ENCODE measurements at places on chromosomes 7 and 10. TPM values are rescaled to one million over a fixed set of nuclear protein-coding genes. Genes with fewer than 3 reads are reported as not detected.

- no peak overlapping the region for H3K27ac ChIP-seq
- H3K27me3 ChIP-seq = no peaks in the 10 kb centered on the region
- no peaks in the 10 kb centered on the region for H3K4me1 ChIP-seq
These were observed 936.6 kb downstream of the NRG3 start for GRCh38 chr10:82811621-82812020.

GRCh38 chr7:11327633-11328032, 354.0 kb downstream of the PHF14 start:
- H3K27me3 ChIP-seq = no peaks in the 10 kb centered on the region
- no peak for DNase-seq
- no peak overlapping the region for H3K4me3 ChIP-seq
- no peak overlapping the region for H3K27ac ChIP-seq
- no peaks in the 10 kb centered on the region for H3K36me3 ChIP-seq

- DNase-seq = no peak
- H3K27me3 ChIP-seq = no peaks in the 10 kb centered on the region
- no peak overlapping the region for H3K27ac ChIP-seq
- H3K4me3 ChIP-seq = no peak overlapping the region
- H3K36me3 ChIP-seq = no peaks in the 10 kb centered on the region
- peaks cover 3% of the 10 kb centered on the region for H3K4me1 ChIP-seq
These were observed 13.1 kb downstream of the GNAI1 start for GRCh38 chr7:80147543-80148391.

- no peak overlapping the region for H3K4me3 ChIP-seq
- peaks cover 17% of the 10 kb centered on the region for H3K4me1 ChIP-seq
- no peak overlapping the region for H3K27ac ChIP-seq
- no peaks in the 10 kb centered on the region for H3K36me3 ChIP-seq
- no peaks in the 10 kb centered on the region for H3K27me3 ChIP-seq
These were observed 19.5 kb downstream of the AMZ1 start for GRCh38 chr7:2707481-2707880.

PDK4 gene
- total RNA-seq = 173 TPM

GRCh38 chr7:105268511-105269392, 120.0 kb downstream of the SRPK2 start:
- H3K4me3 ChIP-seq = peak overlapping the region; percentile 61
- peak overlapping the region; percentile 77 for H3K27ac ChIP-seq
- no peaks in the 10 kb centered on the region for H3K36me3 ChIP-seq
- DNase-seq = no peak
- H3K4me1 ChIP-seq = peaks cover 4% of the 10 kb centered on the region

DNA sequence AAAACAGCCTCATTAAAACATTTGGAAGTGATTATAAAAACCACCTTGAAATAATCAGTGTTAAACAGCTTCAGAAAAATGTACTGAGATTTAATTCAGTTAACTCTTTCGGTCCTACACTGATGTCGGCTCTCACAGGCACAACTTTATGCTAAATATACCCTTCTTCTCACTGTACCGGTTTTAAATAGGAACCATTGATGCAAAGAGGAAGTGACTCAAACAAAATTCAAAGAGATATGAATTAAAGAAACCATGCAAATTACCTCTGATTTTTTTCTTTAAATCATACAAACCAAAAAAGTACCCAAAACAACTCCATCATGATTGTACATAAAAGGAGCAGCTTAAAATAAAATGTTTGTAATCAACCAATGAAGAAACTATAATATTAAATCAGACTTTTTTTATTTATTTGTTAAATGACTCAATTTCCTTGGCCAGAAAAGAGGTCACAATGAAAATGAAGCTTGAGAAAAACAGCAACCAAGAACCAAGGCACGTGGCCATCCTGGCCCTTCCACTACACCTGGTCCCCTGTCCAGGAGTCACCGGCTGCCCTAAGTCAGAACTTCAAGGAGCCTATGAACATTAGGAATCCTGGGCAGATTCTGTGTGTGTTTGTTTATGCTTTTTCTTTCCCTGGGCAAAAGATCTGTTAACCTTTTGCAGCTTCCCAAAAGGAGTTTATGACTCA, 73.0 kb upstream of the CABCOCO1 start:
- no peak overlapping the region for H3K4me3 ChIP-seq
- DNase-seq = no peak
- no peak overlapping the region for H3K27ac ChIP-seq
- H3K4me1 ChIP-seq = no peaks in the 10 kb centered on the region

H2BK1 gene
- not detected for total RNA-seq

DNA sequence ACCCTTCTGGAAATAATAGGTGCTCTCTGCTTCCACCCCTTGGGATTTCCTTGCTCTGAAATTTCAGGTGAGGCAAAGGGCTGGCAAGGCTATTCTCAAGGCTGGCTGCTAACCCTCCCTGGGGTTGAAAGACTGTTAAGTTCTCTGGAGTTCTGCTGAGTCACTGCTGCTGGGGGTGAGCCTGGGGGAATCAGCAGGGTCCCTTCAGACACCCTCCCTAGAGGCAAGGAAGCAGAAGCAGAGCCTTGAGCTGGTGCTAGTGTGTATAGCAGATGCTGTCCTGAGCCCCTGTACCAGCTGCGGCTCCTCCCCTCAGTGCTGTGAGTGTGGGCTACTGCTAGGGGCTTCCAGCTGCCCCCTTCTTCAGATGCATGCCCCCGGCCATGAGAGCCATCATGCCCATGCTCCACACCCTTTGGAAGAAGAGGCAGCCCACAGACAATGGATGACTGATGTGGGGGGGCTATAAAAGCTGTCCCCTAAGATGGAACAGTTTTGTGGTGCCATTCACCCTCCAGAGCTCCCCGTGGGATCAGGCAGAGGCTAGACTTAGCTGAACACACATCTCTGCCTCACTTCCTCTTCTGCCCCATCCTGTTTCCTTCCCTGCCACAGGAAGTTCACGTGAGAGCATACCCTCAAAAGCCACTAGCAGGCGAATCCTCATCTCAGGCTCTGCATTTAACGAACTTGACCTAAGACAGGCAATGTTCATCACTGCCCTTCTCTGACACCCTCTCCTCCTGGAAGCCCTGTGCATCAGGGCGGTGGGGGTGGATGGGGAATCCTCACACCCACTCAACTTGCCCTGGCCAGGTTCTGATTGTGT, 91.8 kb downstream of the SH3PXD2A start:
- H3K4me1 ChIP-seq = peaks cover 67% of the 10 kb centered on the region
- no peak overlapping the region for H3K4me3 ChIP-seq
- peak overlapping the region; percentile 32 for H3K27ac ChIP-seq
- no peaks in the 10 kb centered on the region for H3K27me3 ChIP-seq
- no peak for DNase-seq
- no peaks in the 10 kb centered on the region for H3K36me3 ChIP-seq

- peaks cover 2% of the 10 kb centered on the region for H3K36me3 ChIP-seq
- no peak for DNase-seq
- H3K27me3 ChIP-seq = no peaks in the 10 kb centered on the region
- H3K4me1 ChIP-seq = peaks cover 49% of the 10 kb centered on the region
- no peak overlapping the region for H3K27ac ChIP-seq
These were observed 13.2 kb downstream of the ATG9B start for GRCh38 chr7:151011097-151011409.

- no peak overlapping the region for H3K27ac ChIP-seq
- no peak overlapping the region for H3K4me3 ChIP-seq
- no peaks in the 10 kb centered on the region for H3K27me3 ChIP-seq
- H3K4me1 ChIP-seq = no peaks in the 10 kb centered on the region
- H3K36me3 ChIP-seq = no peaks in the 10 kb centered on the region
These were observed 76.7 kb downstream of the GPR26 start for GRCh38 chr10:123742751-123743440.

FGFBP3 gene
- total RNA-seq = 0.51 TPM

GRCh38 chr7:44796034-44796503, 412 bp upstream of the PPIA start:
- peak overlapping the region; percentile 98 for H3K27ac ChIP-seq
- H3K36me3 ChIP-seq = peaks cover 3% of the 10 kb centered on the region
- H3K4me1 ChIP-seq = peaks cover 35% of the 10 kb centered on the region
- no peak for DNase-seq
- H3K4me3 ChIP-seq = peak overlapping the region; percentile 82

ARHGAP21 gene
- total RNA-seq = 29.1 TPM

- H3K27ac ChIP-seq = no peak overlapping the region
- no peaks in the 10 kb centered on the region for H3K27me3 ChIP-seq
- no peaks in the 10 kb centered on the region for H3K36me3 ChIP-seq
- no peaks in the 10 kb centered on the region for H3K4me1 ChIP-seq
- no peak overlapping the region for H3K4me3 ChIP-seq
These were observed 85.3 kb upstream of the RET start for GRCh38 chr10:42991442-42992098.

GRCh38 chr7:77933394-77933793, 134.8 kb downstream of the PHTF2 start:
- H3K4me1 ChIP-seq = no peaks in the 10 kb centered on the region
- no peaks in the 10 kb centered on the region for H3K27me3 ChIP-seq
- no peak overlapping the region for H3K4me3 ChIP-seq
- H3K36me3 ChIP-seq = no peaks in the 10 kb centered on the region
- no peak overlapping the region for H3K27ac ChIP-seq

DNA sequence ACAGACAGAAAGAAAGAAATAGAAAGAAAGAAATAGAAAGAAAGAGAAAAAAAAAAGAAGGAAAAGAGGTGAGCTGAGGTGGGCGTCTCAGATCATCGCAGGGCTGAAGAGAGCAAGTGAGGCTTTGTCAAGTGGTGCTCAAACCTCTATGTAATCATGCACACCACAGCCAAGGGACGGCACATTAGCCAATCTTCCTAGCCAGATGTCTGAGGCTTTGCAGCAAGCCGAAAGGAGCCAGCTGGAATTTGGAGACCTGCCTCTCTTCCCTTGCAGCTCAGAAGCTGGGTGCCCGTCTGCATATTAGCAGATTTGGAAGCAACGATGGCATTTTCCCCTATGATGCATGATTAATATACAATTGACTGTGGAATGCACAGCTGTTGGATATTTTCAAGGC, 52.5 kb downstream of the ADRA2A start:
- no peaks in the 10 kb centered on the region for H3K4me1 ChIP-seq
- H3K4me3 ChIP-seq = no peak overlapping the region
- H3K27me3 ChIP-seq = no peaks in the 10 kb centered on the region
- H3K27ac ChIP-seq = no peak overlapping the region

DNA sequence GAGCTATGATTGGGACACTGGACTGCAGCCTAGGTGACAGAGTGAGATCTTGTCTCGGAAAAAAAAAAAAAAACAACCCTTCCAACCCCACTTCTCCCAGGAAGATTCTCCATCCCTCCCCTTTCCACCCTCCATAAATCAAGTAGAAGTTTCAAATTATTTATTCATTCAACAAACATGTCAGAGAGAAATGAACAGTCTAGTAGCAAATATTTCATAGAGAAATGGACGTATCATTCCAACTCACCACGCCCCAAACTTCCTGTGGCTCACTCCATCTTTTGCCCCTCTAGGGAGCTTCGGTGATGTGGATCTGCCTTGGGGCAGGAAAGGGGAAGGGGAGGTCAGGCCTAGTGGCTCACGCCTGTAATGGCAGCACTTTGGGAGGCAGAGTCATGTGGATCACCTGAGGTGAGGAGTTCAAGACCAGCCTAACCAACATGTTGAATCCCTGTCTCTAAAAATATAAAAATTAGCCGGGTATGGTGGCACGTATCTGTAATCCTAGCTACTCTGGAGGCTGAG, 638 bp upstream of the TRAPPC14 start:
- no peaks in the 10 kb centered on the region for H3K27me3 ChIP-seq
- H3K4me3 ChIP-seq = peak overlapping the region; percentile 91
- DNase-seq = no peak
- peaks cover 20% of the 10 kb centered on the region for H3K4me1 ChIP-seq
- peaks cover 27% of the 10 kb centered on the region for H3K36me3 ChIP-seq

- H3K27me3 ChIP-seq = no peaks in the 10 kb centered on the region
- H3K4me3 ChIP-seq = no peak overlapping the region
- DNase-seq = no peak
- no peaks in the 10 kb centered on the region for H3K4me1 ChIP-seq
- H3K27ac ChIP-seq = no peak overlapping the region
These were observed 326.8 kb upstream of the VSTM2A start for GRCh38 chr7:54215424-54215823.

GRCh38 chr7:158729646-158730382, 25.2 kb upstream of the NCAPG2 start:
- no peak overlapping the region for H3K4me3 ChIP-seq
- H3K27me3 ChIP-seq = no peaks in the 10 kb centered on the region
- H3K27ac ChIP-seq = no peak overlapping the region

DNA sequence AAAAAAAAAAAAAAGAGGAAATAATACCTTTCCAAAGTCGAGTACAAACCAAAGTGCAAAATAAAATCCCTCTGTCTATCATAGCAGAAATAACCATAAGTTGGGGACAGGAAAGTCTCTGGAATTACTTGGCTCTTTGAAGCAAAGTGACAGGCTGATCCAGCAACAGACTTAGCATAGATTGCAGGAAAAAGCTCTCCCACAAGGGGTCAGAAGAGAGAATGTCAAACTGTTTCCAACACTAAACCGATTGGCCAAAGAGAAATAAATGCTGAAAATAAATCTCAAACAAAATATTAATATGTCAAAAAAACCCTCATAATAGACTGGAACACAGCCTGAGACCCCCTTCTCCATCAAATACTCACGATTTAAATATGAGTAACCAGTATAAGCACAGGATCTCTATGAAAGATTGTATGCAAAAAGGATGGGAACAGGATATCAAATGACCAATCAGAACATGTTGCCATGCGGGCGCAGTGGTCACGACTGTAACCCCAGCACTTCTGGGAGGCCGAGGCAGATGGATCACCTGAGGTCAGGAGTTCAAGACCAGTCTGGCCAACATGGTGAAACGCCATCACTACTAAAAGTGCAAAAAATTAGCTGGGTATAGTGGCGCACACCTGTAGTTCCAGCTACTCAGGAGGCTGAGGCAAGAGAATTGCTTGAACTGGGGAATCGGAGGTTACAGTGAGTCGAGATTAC, 1000.7 kb upstream of the LRRN3 start:
- no peak for DNase-seq
- H3K36me3 ChIP-seq = no peaks in the 10 kb centered on the region
- H3K4me1 ChIP-seq = no peaks in the 10 kb centered on the region
- no peak overlapping the region for H3K27ac ChIP-seq

DNA sequence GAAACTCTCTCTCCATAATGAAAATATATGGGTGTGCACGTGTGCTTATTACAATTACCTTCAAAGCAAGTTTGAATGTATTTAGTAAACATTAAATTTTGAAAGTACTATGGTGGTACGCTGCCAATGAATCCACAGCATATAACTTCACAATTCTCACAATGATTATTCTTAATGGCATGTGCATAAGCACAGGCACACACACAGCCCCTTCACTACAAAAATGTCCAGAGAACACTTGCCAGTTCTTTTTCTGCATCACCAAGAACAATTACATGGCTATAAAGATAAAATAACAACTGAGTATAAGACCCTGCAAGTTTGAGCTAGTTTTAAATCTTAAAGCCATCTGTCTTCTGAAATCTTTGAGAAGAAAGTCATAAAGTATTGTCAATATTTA, 22.2 kb downstream of the SGCE start:
- H3K27me3 ChIP-seq = no peaks in the 10 kb centered on the region
- no peaks in the 10 kb centered on the region for H3K36me3 ChIP-seq
- H3K4me1 ChIP-seq = no peaks in the 10 kb centered on the region
- H3K27ac ChIP-seq = no peak overlapping the region

HOXA4 gene
- total RNA-seq = 0.23 TPM

ZCWPW1 gene
- total RNA-seq = 6.2 TPM

- H3K4me3 ChIP-seq = no peak overlapping the region
- DNase-seq = no peak
- H3K36me3 ChIP-seq = no peaks in the 10 kb centered on the region
- no peaks in the 10 kb centered on the region for H3K27me3 ChIP-seq
- no peak overlapping the region for H3K27ac ChIP-seq
- no peaks in the 10 kb centered on the region for H3K4me1 ChIP-seq
These were observed 185.1 kb upstream of the KLF6 start for GRCh38 chr10:3969876-3970666.

HOGA1 gene
- total RNA-seq = 12.9 TPM

TAS2R40 gene
- total RNA-seq = not detected

GRCh38 chr10:62692085-62692484, 112.4 kb upstream of the ADO start:
- H3K27ac ChIP-seq = no peak overlapping the region
- no peaks in the 10 kb centered on the region for H3K4me1 ChIP-seq
- no peak overlapping the region for H3K4me3 ChIP-seq
- no peaks in the 10 kb centered on the region for H3K36me3 ChIP-seq
- DNase-seq = no peak

STAMBPL1 gene
- total RNA-seq = 2.8 TPM

AKR1C4 gene
- total RNA-seq = not detected

All from heart left ventricle (tissue), 16 donors.